ENCODE measurements at places on chromosomes 11 and 22. TPM values are rescaled to one million over a fixed set of nuclear protein-coding genes. Genes with fewer than 3 reads are reported as not detected.

BACE1 gene
- total RNA-seq = 52.9 TPM

TEAD1 gene
- total RNA-seq = 145 TPM

LYVE1 gene
- total RNA-seq = 8.3 TPM

MMP11 gene
- 3.9 TPM for total RNA-seq

OR8G1 gene
- total RNA-seq = 0.43 TPM

C11orf87 gene
- total RNA-seq = 0.13 TPM
